Kidney (tissue), 22 donors: ENCODE measurements at places on chromosomes 7 and 10. TPM values are rescaled to one million over a fixed set of nuclear protein-coding genes. Genes with fewer than 3 reads are reported as not detected.

ANKRD1 gene
- total RNA-seq, result not detected

PRKCQ gene
- 17.5 TPM for total RNA-seq

EN2 gene
- total RNA-seq, result 0.13 TPM

DNA sequence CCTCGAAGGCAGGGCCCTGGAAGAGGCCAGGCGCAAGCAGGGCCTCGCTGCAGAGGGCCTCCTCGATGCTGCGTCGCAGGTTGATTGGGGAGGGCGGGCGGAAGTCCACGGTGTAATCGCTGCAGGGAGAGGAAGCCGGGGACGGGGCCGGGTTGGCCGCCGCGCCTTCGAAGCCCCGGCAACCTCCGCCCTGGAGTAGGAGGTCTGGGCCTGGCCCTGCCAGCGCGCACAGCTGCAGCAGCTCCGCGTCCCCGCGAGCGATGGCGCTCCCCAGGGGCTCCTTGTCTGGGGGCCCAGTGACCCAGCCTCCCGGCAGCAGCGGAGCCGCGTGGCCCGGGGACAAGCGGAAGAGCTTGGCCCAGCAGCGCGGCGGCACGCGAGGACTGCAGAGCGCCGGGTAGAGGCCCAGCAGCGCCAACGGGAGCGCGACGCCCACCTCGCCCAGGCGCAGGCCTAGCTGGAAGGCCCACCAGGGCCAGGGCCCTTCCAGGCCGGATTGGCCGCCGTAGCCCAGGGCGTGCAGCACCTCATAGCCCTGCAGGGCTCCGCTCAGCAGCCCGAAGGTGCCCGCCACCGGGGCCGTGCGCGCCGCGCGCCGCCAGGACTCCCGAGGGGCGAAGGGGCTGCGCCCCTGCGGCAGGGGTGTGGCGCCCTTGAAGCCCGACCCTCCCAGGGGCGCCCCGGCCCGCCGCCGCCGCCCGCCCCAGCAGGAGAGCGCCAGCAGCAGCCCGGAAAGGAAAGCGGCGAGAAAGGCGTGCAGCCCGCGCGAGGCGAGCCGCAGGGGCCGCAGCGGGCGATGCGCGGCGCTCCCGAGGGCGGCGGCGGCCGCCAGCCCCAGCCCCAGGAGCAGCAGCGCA lies 7.8 kb upstream of the RBM28 start:
- no peaks in the 10 kb centered on the region for H3K4me1 ChIP-seq
- peaks cover 11% of the 10 kb centered on the region for H3K27me3 ChIP-seq
- H3K27ac ChIP-seq, result no peak overlapping the region
- DNase-seq, result no peak
- H3K4me3 ChIP-seq, result no peak overlapping the region

- H3K27me3 ChIP-seq, result no peaks in the 10 kb centered on the region
- H3K4me1 ChIP-seq, result peaks cover 4% of the 10 kb centered on the region
- H3K4me3 ChIP-seq, result no peak overlapping the region
- no peak for DNase-seq
- no peak overlapping the region for H3K27ac ChIP-seq
Observed at GRCh38 chr10:33315891-33316290, 18.6 kb downstream of the NRP1 start.

DNA sequence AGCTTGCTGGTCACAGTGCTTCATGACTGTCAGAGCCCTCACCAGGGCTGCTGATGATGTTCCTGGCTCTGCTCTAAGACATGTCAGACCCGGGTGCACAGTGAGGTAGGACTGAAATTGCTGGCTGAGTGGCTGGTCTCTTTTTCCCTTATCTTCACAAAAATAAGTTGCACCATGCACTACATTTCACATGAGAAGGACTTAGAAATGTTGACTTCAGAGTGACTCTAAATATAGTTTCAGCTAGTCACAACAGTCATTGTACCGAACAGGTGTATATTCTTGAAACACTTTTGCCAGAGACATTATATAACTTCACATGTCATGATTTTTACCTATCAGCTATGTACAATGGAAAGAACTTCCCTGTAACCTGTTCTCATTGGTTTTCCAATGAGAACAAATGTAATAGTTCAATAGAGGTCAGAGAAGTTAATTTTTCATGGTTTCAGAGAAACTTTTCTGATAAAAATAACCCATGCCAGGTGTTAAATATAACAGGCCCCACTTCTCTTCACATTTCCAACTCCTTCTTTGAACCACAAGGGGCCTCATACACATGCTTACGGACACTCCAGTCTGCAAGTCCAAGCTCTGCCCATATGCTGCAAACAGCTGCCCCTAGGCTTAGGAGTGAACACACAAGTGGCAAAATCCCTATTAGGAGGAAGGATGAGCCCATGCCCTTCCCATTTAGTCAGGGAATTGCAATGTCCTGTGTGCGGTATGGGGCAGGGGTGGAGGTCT lies 115.6 kb downstream of the CDK6 start:
- H3K4me1 ChIP-seq, result peaks cover 17% of the 10 kb centered on the region
- no peak overlapping the region for H3K27ac ChIP-seq
- DNase-seq, result no peak
- no peak overlapping the region for H3K4me3 ChIP-seq

- H3K4me3 ChIP-seq, result no peak overlapping the region
- no peaks in the 10 kb centered on the region for H3K27me3 ChIP-seq
- H3K4me1 ChIP-seq, result no peaks in the 10 kb centered on the region
- no peaks in the 10 kb centered on the region for H3K36me3 ChIP-seq
- DNase-seq, result peak; percentile 25
Observed at GRCh38 chr7:74525881-74526280, 72.2 kb downstream of the GTF2IRD1 start.

- H3K4me3 ChIP-seq, result no peak overlapping the region
- no peak overlapping the region for H3K27ac ChIP-seq
- H3K4me1 ChIP-seq, result no peaks in the 10 kb centered on the region
- no peaks in the 10 kb centered on the region for H3K27me3 ChIP-seq
Observed at GRCh38 chr10:17062955-17063484, 66.6 kb downstream of the CUBN start.

DNA sequence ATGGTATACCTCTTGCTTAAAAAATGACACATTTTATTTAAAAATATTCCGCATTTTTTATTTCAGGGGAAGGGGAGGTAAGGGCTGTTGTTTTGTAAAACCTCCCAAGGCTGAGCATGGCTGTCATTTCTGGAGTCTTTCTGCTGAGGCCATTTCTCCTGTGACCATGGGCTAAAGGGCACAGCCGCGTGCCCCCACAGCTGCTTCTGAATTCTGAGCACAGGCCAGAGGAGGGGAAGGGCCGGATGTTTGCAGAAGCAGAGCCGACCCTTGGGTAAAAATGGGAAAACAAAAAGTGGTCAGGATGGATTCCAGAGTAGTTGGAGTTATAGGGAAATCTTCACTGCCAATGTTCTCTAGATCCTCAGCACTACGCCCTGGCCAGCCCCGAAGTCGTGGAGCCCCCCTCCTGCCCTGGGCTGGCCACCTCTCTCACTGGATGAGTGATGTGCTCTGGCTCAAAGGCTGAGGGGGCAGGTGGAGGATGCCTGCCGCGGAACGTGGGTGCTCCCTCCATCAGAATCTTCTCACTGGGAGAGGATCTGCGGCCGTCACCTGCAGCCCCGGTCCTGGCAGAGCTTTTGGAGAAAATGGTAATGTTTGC lies 131.3 kb upstream of the ZEB1 start:
- DNase-seq, result no peak
- H3K4me1 ChIP-seq, result no peaks in the 10 kb centered on the region
- H3K36me3 ChIP-seq, result no peaks in the 10 kb centered on the region
- no peak overlapping the region for H3K4me3 ChIP-seq
- H3K27me3 ChIP-seq, result no peaks in the 10 kb centered on the region
